ENCODE measurements at places on chromosomes 12 and 14. TPM values are rescaled to one million over a fixed set of nuclear protein-coding genes. Genes with fewer than 3 reads are reported as not detected.
A peak's percentile ranks its signal among the peaks of the same experiment; 100 is the strongest.

The GTF2A1 gene
- 31.5 TPM for total RNA-seq

The TAS2R7 gene
- total RNA-seq = not detected

GRCh38 chr12:12700254-12700653 lies 4.3 kb upstream of the GPR19 start:
- H3K27me3 ChIP-seq = no peaks in the 10 kb centered on the region
- peaks cover 42% of the 10 kb centered on the region for H3K4me1 ChIP-seq
- no peak overlapping the region for H3K4me3 ChIP-seq
- DNase-seq = no peak
- H3K27ac ChIP-seq = no peak overlapping the region

DNA sequence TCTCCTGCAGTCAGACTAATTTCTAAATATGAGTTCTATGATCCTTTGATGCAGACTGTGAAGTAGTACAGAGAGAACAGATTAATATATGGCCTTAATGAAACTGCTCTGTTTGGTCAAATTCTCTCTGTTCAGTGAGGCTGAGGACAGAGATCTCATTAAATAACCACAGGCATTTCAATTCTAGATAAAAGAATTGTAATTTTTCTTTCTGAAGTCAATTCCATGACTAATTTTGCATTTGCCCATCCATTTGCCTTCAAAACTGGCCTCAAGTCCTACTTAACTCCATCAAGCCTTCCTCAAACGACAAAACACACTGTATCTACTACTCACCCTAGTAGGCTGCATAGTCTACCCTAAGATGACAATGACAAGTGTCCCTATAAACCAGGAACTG lies 67.1 kb downstream of the DUSP16 start:
- no peaks in the 10 kb centered on the region for H3K36me3 ChIP-seq
- no peaks in the 10 kb centered on the region for H3K27me3 ChIP-seq
- no peak overlapping the region for H3K27ac ChIP-seq

DNA sequence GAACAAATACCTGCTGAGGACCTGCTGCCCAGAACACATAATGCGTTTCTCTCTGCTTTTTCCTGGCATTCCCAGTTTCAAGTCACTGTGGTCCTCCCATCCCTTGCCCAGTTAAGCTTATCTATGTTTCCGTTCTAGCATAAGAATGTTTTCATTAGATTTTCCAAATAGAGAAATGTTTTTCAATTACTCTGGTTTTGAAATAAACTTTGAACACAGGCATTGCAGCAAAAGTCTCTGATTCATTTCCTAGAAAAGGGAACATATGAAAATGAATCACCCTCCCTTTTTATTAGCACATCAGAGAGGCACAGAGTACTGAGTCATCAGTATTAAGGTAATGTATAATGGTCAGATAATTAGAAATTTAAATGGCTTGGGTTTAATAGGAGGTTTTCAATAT lies 201.1 kb upstream of the TMEM260 start:
- no peaks in the 10 kb centered on the region for H3K27me3 ChIP-seq
- DNase-seq = no peak
- H3K27ac ChIP-seq = no peak overlapping the region

DNA sequence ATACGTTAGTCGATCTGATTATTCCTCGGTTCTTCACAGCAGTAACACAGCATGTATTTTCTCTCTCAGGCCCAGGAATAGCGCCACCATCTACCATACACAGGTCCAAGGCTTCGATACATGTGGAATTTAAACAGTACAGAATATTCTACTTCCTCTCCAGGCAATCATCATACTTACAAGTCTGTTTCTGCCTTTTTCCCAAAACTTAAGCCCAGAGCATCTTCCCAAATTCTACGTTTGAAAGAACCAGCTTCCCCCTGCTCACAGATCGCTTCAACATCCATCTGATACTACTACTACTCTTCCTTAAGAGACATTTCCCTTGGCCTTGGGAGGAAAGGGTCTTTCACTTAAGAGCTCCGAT lies 626 bp downstream of the TXNDC16 start:
- H3K27ac ChIP-seq = peak overlapping the region; percentile 84
- DNase-seq = no peak
- H3K27me3 ChIP-seq = peaks cover 2% of the 10 kb centered on the region
- H3K4me3 ChIP-seq = peak overlapping the region; percentile 90
- no peaks in the 10 kb centered on the region for H3K36me3 ChIP-seq

GRCh38 chr12:2332236-2332635 lies 279.4 kb downstream of the CACNA1C start:
- H3K4me1 ChIP-seq = no peaks in the 10 kb centered on the region
- no peak overlapping the region for H3K4me3 ChIP-seq
- no peaks in the 10 kb centered on the region for H3K36me3 ChIP-seq
- H3K27ac ChIP-seq = no peak overlapping the region

GRCh38 chr12:7099290-7099996 lies 7.2 kb upstream of the C1R start:
- H3K27ac ChIP-seq = no peak overlapping the region
- H3K36me3 ChIP-seq = no peaks in the 10 kb centered on the region
- no peak overlapping the region for H3K4me3 ChIP-seq
- peaks cover 11% of the 10 kb centered on the region for H3K4me1 ChIP-seq

DNA sequence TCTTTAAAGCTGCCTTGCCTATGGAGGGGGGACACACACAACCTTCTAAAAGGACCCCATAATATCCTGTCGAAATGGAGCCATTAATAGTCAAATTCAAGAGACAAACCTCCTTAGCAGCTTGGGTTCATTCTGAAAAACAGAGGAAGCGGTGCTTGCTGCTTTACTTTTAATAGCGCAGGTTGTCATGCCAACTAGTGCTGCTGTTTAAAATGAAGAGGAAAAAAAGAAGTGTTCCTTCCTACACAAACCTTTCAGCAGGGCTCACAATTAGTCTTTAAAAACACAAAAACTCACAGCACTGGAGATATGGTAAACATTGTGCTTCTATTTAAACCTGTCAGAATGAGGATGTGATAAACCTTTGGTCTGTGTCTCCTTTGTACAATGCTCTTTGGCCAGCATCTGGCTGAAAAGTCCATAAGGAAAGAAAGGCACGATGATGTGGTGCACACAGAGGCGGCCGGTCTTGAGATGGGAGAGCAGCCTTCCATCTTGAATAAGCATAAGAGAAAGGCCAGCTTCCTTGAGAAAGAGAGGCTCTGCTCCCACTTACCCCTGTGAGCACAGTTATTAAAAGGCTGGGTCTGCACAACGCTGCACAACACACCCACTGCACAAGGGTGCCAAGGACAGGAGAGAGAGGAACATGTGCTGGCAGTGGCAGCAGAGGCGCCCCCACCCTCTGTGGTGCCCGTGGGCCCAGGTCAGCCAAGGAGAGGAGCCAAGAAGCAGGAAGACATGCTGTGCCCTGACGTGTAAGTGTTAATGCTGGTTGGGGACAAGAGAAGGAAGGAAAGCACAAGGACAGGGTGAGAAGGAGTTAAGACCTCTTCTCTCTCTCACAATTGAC lies 144.6 kb downstream of the TTC7B start:
- DNase-seq = no peak
- no peak overlapping the region for H3K4me3 ChIP-seq
- no peak overlapping the region for H3K27ac ChIP-seq
- peaks cover 5% of the 10 kb centered on the region for H3K4me1 ChIP-seq

DNA sequence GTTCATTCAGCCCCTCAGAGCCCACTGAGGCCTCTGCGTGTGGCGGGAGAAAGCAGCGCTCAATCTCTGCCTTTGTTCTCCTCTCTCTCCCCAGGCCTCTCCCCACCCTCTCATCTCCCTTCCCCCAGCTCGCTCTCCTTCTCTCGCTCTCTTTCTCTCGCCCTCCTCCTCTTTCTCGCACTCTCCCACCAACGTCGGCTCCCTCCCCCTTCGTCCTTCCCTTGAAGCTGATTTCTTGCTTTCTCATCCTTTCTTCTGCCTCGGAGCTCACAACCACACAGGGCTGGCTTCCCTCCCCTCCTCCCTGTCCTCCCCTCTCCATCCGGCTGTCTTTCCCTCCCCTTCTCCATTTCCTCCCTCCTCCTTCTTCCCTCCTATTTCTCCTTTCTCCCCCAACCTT lies 96.4 kb downstream of the LRRC74A start:
- no peak overlapping the region for H3K4me3 ChIP-seq
- peaks cover 55% of the 10 kb centered on the region for H3K4me1 ChIP-seq
- no peak for DNase-seq
- no peaks in the 10 kb centered on the region for H3K27me3 ChIP-seq
- H3K36me3 ChIP-seq = no peaks in the 10 kb centered on the region
- no peak overlapping the region for H3K27ac ChIP-seq

The TTLL5 gene
- 83.3 TPM for total RNA-seq

The OASL gene
- 10.8 TPM for total RNA-seq

DNA sequence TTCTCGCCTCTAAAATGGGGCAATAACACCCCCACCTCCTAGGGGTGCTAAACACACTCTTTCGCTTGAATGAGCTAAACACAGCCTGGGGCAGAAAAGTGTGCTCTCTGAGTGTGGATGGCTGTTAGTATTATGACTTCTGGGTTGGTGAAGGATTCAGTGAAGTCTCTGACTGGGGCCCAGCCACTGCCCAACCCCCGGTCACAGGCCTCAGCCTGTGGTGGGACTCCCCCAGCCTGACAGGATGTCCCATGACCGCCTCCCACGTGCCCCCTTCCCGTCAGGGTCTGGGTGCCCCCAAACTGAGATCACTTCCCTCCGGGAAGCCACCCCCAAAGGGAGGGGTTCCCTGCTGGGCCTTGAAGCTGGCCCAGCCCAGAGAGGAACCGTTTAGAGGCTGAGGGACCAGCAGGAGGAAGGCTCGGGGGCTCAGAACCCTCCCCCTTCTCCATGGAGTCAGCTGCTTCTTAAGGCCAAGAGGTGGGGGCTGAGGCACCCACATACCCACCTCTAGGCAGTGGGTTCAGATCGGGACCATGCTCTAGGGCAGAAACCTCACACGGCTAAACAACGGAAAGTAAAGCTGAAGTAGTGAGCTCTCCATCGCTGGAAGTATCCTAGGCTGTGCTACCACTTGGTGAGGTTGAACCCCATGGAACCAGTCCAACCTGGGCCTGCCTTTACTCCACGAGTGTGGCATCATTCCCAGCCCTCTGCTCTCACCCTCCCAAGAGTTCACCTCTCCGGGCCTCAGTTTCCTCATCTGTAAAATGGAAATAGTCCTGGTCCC lies 13.8 kb downstream of the DTX1 start:
- peaks cover 10% of the 10 kb centered on the region for H3K27me3 ChIP-seq
- H3K27ac ChIP-seq = peak overlapping the region; percentile 53
- H3K4me3 ChIP-seq = peak overlapping the region; percentile 30
- peaks cover 20% of the 10 kb centered on the region for H3K4me1 ChIP-seq
- no peak for DNase-seq
- no peaks in the 10 kb centered on the region for H3K36me3 ChIP-seq

The ADAM21 gene
- total RNA-seq = not detected

- H3K4me1 ChIP-seq = peaks cover 5% of the 10 kb centered on the region
- H3K4me3 ChIP-seq = no peak overlapping the region
- H3K27ac ChIP-seq = no peak overlapping the region
- no peak for DNase-seq
- H3K36me3 ChIP-seq = peaks cover 4% of the 10 kb centered on the region
Observed at GRCh38 chr12:52378091-52378490, 7.4 kb downstream of the KRT84 start.

- no peak for DNase-seq
- no peak overlapping the region for H3K27ac ChIP-seq
- no peak overlapping the region for H3K4me3 ChIP-seq
- H3K4me1 ChIP-seq = no peaks in the 10 kb centered on the region
- H3K27me3 ChIP-seq = peaks cover 5% of the 10 kb centered on the region
Observed at GRCh38 chr12:46770501-46771183, 55.2 kb downstream of the SLC38A4 start.

The MAP3K9 gene
- 13.7 TPM for total RNA-seq

The C12orf54 gene
- not detected for total RNA-seq

DNA sequence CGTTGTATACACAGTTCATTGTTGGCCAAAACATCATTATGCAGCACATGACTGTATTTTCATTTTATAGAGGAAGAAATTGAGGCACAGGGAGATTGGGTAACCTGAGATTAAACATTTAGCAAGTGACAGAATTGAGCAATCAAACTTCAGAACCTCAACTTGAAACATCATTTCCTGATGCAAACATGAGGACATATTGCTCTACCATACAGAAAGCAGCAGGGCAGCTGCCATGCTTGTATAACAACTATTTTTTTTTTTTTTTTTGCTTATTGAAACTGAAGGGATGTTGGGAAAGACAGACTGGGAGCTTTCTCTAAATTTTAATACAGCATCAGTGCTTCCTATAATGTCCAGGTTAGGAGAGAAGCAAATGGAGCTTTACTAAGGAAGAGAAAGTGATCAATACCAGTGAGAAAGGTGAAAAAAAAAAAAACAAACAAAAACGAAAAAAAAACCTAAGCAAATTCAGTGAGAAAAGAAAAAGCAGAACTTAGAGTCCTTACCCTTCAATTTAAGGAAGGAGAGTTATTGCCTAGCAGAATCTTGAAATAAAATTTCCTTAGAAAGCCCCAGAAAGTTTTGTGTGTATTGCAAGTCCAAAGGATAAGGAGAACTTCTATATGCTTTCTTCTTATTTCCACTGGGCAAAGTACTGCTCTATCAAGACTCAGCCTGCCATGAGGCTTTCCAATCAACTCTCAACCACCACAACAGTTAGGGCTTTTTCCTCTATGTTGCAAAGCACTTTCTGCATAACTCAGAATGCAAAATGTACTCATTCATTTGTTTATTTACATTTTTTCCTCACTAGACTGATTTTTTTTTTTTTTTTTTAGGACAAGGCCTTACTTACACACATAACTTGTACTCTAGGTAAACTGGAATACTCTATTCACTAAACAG lies 21.6 kb downstream of the BTG1 start:
- H3K27me3 ChIP-seq = no peaks in the 10 kb centered on the region
- H3K4me3 ChIP-seq = peak overlapping the region; percentile 63
- H3K36me3 ChIP-seq = peaks cover 19% of the 10 kb centered on the region
- DNase-seq = no peak
- peaks cover 34% of the 10 kb centered on the region for H3K4me1 ChIP-seq
- peak overlapping the region; percentile 93 for H3K27ac ChIP-seq

DNA sequence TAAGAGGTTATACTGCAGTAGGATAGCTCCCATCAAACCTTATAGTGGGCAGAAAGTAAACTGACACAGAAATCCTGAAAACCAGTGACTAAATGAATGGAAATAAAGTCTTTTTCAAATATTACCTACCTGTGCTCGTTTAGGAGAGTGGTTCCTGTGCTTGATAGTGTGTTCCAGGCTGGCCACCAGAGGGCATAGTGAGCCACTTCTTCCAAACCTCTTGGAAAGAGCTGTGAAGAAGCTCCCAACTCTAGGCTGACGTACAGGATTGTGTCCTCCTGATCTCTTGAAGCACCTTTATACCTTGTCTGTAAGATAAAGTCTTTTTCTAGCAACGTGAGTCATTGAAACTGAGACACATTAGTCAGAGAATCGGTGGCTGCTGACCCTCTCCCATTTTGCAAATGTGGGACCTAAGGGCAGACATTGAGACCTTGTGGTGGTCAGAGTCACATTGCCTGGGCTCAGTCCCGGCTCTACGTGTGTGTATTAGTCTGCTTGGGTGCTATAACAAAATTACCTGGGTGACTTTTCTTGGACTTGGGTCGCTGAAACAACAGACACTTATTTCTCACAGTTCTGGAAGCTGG lies 17.6 kb downstream of the TDP1 start:
- no peak overlapping the region for H3K27ac ChIP-seq
- peak; percentile 68 for DNase-seq
- H3K27me3 ChIP-seq = no peaks in the 10 kb centered on the region
- H3K4me1 ChIP-seq = peaks cover 4% of the 10 kb centered on the region
- peaks cover 31% of the 10 kb centered on the region for H3K36me3 ChIP-seq

The TRMT5 gene
- 15.0 TPM for total RNA-seq
